HTR-8/SVneo (cell line): ENCODE measurements at places on chromosomes 6 and 20.

DNA sequence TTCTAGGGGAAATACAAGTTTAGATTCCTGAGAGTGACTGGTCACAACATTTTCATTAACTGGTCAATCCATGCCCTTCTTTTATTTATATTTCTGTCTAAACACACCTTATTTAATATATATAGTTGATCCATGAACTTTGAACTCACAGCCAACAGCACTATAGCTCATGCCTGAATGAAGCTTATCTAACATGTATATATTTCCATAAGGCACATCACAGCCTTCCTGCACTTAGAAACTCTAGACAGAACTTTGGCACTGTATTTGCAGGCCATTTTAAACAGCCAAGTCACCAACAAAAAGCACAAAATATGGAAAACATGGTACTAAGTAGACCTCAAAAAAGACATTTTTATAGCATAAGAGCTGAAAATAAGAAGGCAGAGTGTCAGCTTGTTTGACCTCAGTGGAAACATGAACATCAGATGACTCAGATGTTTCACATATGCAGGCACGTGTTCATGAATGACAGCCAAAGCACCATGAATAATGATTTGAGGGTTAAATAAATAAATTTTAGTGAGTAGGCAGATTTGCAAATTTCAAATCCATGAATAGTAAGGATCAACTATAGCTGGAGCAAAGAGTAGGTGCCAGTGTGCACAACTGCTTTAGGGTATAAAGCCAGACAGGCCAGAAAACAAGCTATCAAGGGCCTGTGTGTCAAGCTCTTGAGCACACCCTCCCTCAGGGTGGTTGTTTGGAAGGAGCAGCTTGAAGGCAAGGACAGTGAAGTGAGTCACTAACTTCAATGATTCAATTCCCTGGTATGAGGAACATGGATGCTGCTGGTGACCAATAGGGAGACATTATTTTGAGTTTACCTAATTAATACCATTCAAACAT lies 88.9 kb upstream of the NT5E start:
- peak; percentile 68 for DNase-seq

DNA sequence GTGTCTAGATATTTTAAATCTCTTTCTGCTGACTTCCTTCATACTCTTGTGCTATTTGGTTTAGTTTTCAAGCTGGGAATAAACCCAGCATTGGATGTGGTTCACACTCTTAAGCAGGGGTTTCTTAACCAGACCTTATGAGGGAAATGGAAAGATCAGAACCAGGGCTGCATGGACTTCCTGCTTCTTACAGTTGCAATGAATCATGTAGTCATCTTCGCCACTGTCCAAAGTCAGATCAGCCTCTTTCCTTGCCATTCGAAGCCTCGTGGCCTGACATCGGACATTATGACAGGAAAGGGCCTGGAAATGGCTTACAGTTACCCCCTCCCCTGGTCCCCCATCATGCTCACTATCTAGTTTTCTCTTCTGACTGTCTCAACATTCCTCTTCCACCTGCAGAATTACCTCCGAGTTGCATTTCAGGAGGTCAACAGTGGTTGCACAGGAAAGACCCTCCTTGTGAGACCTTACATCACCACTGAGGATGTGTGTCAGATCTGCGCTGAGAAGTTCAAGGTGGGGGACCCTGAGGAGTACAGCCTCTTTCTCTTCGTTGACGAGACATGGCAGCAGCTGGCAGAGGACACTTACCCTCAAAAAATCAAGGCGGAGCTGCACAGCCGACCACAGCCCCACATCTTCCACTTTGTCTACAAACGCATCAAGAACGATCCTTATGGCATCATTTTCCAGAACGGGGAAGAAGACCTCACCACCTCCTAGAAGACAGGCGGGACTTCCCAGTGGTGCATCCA lies 16.8 kb upstream of the NAA20 start:
- DNase-seq, result no peak

DNA sequence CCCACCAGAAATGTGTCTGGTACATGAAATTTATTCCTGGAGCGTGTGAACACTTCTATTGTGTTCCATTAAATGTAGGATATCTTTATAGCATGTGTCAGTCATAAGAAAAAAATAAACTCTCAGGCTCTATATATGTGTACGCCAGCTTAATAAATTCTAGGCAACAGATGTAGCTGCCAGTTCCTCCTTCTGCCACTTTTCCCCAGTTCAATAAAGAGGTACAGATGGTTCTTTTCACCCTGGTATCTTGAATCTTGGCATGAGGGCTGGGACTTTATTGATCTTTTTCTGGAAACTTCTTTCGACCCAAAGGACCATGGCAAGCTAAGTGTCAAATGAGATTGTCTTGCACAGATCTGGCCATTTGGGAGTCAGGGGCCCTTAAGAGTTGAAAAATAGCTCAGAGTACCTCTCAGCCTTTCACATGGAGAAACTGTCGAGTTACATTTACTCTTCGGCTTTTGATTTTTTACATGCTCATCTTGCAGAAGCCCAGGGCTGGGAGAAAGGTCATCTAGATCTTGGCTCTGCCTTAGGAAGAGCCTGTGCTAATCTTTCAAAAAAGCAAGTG lies 240.9 kb downstream of the DOK5 start:
- DNase-seq, result no peak

DNA sequence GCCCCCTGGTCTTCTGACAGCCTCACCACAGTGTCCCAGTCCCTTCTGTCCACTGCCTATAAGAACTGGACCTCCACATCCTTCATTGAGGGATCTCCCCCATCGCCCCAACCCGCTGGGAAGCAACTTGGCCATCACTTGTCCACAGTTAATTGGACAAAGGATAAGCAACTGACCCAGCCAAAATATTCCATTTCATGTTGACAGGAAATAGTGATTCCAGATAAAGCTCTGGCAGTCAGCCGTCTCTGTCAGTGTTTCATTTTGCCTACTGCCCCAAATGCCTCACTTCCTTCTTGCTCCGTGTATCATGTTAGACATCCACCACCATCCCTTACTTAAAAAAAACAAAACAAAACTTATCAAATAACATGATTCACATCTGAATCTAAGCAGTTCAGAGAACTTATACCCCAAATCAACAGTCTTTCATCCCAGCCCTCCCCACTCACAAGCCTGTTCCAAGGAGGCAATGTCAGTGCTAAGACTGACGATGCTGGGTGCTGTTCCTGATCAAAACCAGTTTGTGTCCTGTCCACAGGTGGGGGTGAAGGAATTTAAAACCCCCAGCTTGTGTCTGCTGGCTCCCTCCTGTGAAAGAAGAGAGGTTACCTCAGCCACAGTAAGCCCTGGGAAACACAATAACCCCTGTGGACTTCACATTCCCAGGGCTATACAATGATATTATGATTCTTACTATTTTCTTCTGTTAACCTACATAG lies 162.5 kb downstream of the WDR27 start:
- DNase-seq, result no peak

GRCh38 chr20:60748086-60748485 lies 504.0 kb upstream of the CDH4 start:
- DNase-seq, result no peak

DNA sequence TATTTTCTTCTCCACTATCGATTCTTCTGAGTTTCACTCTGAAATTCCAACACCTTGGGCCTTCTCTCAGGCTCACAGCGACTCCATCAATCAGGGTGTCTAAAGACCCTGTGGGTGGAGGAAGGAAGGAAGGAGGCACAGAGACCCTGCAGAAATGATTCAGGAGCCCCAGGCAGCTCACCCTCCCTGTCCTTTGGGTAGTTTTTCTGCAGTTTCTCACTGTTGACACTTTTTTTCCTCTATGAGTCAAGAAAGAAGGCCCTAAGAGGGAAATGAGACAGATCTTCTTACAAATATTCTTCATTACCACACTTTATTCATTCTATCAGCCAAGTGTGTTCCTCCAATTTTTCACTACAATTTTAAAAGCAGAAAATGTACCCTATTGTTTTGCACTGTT lies 34.2 kb upstream of the TBXT start:
- DNase-seq, result no peak

DNA sequence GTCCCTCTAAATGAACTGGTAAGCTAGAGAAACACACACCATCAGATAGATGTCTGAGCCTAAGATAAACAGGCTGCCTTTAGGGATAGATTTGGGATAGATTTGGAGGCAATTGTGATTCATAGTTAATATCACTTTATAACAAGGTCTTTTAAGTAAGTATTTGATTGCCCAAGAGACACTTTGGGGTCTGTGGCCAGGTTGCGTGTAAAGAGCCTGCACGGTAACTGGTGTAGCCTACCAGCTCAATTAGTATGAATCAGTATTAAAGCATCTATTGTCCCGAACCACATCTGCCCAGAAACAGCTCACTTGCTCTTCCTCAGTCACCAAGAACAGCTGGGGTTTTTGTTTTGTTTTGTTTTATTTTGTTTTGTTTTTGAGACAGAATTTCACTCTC lies 193.3 kb downstream of the SASH1 start:
- no peak for DNase-seq

DNA sequence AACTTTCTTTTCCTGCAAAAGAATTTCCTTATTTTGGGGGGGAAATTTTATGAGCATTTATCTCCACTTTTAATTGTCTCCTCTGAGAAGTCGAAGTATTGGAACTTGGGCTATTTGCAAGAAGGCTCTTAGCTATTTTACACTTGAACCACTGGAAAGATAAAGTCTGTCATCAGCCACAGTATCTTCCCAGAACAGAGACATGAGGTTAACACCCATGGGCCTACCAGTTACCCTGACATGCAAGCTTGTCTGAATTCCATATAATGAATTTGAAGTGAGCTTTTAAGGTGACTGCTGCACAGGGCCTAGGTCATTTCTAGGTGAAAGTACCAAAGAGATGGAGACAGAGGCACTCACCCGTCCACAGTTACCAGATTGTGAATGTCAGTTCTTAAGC lies 193.1 kb downstream of the SIM1 start:
- no peak for DNase-seq

- DNase-seq, result no peak
Observed at GRCh38 chr6:2988094-2988425, 11.6 kb upstream of the NQO2 start.

- no peak for DNase-seq
Observed at GRCh38 chr20:7760247-7761031, 179.8 kb downstream of the HAO1 start.

- DNase-seq, result peak; percentile 8
Observed at GRCh38 chr6:138372711-138373463, 4.8 kb upstream of the SMIM28 start.

DNA sequence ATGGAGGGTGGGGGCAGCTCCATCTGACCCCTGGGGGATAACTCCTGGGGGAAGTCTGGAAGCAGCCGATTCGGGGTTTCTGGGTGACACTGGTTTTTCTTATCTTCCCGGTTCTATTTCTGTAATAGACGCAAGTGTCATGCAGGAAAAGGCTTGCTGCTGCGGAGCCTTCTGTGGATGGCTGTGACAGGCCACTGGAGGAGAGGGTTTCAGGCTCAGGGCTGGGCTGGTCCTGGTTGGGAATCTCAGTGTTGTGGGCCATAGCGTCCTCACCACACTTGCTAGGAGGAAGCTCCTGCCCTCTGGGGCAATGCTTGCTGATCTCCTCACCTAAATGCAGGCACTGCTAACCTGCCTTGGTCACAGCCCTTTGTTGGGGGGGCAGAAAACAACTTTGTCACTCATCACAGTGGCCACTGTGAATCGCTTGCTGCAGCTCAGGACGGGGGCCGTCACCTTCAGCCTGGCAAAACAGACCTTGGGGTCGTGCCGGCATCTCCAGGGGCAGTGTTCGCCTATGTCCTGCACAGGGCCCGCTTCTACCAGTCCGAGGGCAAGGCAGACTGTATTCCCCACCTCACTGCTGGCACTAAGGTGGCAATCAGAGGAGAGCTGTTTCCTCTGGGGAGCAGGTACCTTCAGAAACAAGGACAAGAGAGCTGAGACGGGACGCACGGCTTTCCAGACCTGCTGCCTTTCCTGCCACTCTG lies 4.4 kb upstream of the TUBB1 start:
- DNase-seq, result no peak

- peak; percentile 67 for DNase-seq
Observed at GRCh38 chr20:18276821-18277220, 11.5 kb upstream of the ZNF133 start.

GRCh38 chr6:2309122-2309521 lies 63.7 kb upstream of the GMDS start:
- DNase-seq, result no peak

GRCh38 chr6:3516092-3516491 lies 59.2 kb upstream of the SLC22A23 start:
- no peak for DNase-seq

GRCh38 chr20:53767206-53767930 lies 173.7 kb upstream of the ZNF217 start:
- DNase-seq, result no peak

GRCh38 chr20:18513208-18513607 lies 5.5 kb downstream of the SEC23B start:
- no peak for DNase-seq

DNA sequence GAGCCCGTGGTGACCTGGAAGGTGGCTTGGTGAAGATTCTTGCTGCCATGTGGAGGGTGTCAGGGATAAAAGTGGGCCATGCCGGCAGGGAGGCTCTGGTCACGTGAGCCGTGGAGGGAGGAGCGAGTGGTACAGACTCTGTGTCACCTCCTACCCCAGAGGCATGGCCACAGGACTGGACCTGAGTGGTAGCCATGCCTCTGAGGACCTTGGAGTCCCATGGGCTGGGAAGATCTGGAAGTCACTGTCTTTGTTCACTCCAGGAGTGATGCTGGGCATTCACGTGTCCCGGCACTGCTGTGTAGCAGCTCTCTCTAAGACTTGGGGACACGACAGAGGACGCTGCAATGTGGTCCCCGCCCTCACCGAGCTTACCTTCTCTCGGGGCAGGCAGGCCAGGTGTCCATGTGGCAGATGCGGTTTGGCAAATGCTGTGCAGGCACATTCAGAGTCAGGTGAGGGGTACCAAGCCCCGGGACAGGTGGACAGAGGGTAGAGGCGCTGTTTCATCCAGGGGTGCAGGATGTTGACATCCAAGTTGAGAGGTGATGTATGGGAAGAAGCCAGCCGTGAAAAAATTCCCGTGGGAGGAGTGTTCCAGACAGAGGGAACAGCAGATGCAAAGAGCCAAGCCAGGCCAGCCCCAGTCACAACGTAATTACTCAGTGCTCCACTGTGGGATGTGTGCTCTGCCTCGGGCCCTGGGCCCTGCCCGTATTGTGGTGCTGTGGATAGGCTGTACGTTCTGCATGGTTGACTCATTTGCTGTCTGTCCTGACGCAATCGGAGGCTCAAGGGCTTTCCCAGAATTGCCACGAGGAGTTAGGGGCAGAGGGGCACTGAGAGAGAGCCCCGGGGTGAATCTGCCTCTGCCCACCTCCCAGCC lies 307.8 kb downstream of the TAF4 start:
- DNase-seq, result no peak

DNA sequence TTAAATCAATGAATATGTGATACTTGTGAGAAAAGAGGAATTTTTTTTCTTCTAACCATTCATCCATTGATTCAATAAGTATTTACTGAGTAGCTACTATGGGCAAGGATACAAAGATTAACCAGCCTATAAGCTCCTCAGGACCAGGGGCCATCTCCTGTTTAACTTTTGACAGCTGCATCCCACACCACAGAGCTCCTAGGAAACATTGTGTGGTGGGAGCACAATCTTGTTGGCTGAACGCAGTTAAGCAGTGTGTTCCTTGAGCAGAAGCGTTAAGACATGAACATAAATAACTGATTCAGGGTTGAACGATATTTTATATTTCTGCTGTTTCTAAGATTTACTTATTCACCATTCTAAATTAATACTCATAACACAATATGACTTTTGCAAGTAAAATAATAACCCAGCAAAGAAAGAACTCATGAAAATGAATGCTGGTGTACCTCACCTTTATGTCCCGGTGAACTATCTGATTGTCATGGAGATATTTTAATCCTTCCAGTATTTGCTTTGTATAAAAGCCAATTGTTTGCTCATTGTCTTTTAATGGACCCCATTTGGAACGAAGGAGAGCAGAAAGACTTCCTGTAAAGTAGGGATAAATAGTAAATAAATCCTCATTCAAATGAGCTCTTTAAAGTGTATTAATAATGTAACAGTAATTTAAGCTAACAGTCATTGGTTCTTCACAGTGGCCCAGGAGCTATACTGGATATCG lies 62.6 kb upstream of the MAP7 start:
- DNase-seq, result no peak
